ENCODE measurements at places on chromosomes 1 and 21.

DNA sequence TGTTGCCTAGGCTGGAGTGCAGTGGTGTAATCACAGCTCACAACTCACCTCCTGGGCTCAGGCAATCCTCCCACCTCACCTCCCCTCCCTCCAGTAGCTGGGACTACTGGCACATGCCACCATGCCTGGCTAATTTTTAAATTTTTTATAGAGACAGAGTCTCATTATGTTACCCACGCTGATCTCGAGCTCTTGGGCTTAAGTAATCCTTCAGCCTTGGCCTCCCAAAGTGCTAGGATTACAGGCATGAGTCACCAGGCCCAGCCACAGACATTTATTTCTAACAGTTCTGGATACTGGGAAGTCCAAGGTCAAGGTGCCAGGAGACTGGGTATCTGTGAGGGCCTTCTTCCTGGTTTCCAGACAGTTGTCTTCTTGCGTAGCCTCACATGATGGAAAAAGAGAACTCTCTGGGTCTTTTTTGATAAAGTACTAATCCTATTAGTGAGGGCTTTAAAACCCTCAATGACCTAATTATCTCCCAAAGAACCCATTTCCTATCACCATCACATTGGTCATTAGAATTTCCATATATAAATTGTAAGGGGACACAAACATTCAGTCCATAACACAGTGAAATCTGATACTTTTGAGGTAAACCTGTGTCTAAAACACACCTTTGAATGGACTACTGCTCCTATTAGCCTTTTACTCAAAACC lies 67.9 kb downstream of the PHACTR4 start:
- DNase-seq = no peak

DNA sequence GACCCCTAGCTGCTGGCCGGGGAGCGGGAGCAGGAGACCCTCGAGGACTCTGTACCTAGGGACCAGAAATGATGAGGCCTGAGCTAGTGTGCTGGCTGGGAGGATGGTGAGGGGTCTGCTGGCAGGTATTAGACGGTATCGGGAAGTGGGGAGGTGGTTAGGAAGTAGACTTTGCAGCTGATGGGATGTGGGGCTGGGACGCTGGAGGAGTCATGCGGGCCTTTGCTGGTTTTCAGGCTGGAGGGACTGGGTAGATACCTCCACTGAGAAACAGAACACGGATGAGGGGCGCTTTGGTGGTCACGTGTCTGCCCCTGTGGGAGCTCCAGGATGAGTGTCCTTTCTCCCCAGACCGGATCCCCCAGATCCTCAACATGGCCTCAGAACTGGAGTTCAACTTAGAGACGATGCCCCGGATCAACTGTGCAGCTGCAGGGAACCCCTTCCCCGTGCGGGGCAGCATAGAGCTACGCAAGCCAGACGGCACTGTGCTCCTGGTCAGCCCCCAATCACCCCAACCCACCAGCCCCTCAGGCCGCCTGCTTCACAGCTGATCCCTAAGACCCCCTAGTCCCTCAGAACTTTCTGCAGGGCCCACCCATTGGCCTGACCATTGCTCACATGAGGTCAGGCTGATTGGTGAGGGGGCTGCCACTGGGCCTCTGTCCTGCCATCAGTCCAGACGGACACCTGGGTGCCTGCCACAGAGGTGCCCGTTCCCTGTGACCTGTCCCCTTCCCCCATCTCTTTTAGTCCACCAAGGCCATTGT lies 8.0 kb downstream of the TIE1 start:
- DNase-seq = no peak

DNA sequence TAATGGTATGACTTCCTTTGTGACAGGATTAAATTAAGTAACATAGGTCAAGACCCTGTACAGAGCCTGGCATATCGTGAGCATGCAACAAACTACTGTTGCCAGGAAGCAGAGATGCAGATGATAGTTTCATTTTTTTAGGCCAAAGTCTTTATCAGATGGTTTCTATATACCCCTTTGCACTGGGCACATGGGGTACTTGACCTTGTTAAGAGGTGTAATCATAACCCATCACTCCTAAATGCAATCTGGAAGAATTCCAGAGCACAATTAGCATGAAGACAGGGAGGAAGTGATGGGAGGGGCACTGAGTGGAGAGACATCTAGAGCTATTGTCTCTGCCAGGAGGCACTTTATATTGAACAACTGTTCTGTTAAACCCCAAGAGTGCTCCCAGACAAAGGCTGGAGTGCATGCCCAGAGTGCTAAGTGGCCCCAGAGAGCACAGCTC lies 22.1 kb downstream of the ZBTB17 start:
- no peak for DNase-seq

DNA sequence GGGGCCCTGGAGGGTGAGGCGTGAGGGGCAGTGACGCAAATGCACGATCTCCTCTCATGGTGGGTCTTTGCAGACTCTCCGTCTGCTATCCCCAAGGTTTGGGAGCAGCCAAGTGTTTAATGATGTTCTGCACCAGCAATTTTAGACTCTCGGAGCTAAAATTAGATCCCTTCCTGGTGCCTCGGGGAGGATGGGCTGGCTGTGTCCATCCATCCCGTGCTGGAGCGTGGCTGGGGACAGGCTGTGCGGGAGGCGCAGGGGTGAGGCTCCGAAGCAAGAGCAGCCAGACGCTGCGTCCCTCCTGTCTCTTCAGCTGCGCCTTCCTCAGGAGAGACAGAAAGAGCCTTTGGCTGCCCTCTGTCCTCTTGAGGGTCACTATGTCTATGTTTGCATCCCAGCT lies 387.6 kb downstream of the CAMTA1 start:
- no peak for DNase-seq

GRCh38 chr1:153478692-153479618 lies 18.5 kb upstream of the S100A7 start:
- no peak for DNase-seq

DNA sequence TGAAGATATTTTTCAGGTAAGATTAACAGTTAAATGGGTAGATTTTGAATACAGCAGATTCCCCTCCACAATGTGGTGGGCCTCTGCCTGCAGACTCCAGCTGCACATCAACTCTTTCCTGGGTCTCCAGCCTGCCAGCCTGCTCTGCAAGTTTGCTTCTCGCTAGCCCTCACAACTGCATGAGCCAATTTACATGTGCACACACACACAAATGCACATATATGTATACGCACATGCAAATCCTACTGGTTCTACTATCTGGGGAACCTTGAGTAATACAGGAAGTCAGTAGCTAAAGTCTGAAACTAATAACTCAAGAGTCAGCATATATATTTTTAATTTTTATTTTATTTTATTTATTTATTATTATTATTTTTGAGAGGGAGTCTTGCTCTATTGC lies 34.8 kb upstream of the QSOX1 start:
- no peak for DNase-seq

DNA sequence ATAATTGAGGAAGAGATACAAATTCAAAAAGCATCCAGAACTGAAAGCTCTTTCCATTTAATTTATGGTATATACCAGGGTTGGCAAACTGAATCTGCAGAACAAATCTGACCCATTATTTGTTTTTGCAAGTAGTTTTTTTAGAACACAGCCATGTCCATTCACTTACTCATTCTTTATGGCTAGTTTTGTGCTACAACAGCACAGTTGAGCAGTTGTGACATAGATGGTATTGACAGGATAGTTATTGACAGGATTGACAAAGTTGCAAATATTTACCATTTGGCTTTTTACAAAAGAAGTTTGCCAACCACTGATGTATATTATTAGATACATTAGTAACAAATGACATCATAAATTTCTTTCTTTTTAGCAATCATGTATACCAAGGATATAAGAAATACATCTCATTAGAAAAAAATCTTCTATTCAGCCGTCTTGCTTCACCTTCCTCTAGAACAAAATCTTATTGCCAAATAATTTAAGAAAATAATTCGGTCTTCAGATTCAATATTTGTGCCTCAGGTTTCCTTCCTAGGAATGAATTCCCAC lies 9.4 kb downstream of the ADAMTS1 start:
- DNase-seq = no peak

- DNase-seq = no peak
Measured at GRCh38 chr1:35453031-35453430, 104.2 kb downstream of the KIAA0319L start.

- no peak for DNase-seq
Measured at GRCh38 chr21:37449302-37449937, 82.8 kb downstream of the DYRK1A start.

DNA sequence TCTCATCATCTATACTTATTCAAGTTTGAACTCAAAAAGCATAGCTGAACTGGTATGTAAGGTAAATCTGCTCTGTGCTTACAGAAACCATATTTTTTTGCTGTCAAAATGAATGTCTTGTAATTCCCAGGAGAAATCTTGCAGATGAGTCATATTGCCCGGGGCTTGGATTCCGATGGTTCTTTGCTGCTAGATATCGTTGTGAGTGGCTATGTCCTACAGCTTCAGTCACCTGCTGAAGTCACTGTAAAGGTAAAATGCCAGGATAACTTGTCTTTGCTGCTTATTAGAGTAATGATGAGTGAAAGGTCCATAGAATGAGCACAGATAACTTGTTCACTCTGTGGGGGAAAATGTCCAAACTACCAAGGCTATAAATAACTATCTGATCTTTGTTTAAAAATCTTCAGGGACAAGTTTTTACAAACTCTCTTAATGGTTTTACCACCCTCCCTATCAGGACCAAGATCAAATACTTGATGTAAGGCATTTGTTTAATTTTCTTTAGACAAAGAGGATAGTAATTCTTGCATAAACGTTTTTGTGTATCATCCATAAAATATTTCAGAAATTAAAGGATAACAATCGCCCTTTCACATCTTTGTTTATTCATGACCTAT lies 222.3 kb downstream of the TPR start:
- no peak for DNase-seq

DNA sequence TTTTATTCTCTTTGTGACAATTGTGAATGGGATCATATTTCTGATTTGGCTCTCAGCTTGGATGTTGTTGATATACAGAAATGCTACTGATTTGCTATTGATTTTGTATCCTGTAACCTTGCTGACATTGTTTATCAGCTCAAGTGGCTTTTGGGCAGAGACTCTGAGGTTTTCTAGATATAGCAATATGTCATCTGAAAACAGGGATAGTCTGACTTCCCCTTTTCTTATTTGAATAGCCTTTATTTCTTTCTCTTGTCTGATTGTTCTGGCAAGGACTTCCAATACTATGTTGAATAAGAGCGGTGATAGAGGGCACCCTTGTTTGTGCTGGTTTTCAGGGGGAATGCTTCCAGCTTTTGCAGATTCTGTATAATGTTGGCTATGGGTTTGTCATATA lies 150.8 kb downstream of the FASLG start:
- DNase-seq = no peak

GRCh38 chr1:245126530-245126929 lies 28.3 kb upstream of the KIF26B start:
- DNase-seq = no peak

- no peak for DNase-seq
Measured at GRCh38 chr1:203558064-203558760, 64.3 kb downstream of the OPTC start.

- no peak for DNase-seq
Measured at GRCh38 chr1:209537336-209538114, 46.0 kb upstream of the CAMK1G start.

DNA sequence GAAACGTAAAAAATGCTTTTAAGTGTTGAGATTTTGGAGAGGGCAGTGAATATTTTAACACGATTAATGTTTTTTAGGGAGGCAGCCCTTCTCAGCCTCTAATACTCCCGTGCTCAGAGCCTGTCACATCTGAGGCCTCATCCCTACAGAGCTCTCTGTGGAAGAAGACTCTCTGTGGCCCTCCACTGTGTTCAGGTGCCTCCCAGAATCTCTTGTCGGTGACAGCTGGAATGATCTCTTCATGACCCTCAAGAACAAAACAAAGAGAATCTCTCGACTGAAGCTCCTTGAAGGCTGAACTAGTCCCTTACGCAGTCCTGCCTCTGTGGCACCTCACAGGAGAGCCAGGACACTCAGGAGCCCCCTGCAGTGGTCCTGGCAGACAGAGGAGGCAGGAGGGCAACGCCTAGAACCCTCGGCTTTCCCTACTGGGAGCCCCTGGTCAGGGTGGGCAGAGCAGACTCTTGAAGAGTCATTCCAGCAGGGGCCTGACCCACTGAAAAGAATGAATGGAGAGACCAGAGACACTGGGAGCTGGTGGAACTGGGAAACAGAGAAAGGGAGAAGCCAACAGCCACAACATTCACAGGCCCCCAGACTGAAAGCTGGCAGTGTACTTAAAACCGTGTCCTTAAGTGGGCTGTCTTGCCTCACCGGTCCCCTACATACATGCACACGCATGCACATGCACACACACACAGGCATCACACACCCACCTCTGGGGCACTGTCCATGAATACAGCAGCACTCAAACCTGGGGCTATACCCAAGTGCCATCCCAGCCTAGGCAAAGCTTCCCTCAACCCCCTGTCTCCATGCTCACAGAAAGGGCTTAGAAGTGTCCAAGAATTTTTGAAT lies 67.5 kb upstream of the ANGPTL1 start:
- DNase-seq = no peak

DNA sequence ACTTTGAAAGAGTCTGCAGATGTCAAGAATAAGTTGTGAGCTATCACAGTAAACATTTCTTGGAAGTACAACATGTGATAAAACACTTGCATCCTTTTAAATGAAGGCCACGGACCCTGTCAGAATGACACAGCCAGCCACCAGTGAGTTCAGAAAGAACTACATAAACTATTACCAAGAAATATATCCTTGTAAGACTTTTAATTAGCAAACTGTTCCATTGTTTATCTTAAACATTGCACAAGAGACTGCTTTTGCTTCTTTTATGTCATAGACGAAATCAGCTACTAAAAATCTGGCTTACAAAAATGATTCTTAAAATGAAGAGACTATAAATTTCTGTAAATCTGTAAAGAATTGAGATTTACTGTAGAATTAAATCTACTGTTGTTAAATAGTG lies 17.9 kb downstream of the LRRC7 start:
- DNase-seq = no peak

GRCh38 chr1:234938135-234938534 lies 190.5 kb downstream of the TOMM20 start:
- DNase-seq = no peak

DNA sequence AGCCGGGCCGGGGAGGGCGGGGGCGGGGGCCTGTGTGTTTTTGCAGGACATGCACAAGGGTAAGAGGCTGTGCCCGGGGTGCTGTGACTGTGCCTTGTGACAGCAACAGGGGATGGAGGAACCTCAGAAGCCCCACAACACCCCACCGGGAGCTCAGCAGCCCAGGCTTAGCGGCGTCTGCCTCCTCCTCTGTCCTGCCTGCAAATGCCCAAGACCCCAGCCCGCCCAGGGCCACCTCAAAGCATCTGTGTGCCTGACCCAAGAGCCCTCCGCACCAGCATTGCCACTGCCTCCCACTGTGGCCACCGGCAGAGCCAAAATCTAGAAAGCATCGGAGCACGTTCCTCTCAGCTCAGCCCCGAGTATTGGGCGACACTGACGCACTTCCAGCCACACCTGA lies 2.7 kb upstream of the ACTRT2 start:
- DNase-seq = peak; percentile 35

- DNase-seq = no peak
Measured at GRCh38 chr1:226349801-226350518, 41.0 kb upstream of the LIN9 start.

GRCh38 chr1:198150369-198150768 lies 6.4 kb upstream of the NEK7 start:
- DNase-seq = no peak
